ENCODE measurements at places on chromosomes 7 and 10. TPM values are rescaled to one million over a fixed set of nuclear protein-coding genes. Genes with fewer than 3 reads are reported as not detected.

Gene MNX1
- total RNA-seq: 0.74 TPM

Gene NKX1-2
- not detected for total RNA-seq

Gene GBF1
- total RNA-seq: 40.3 TPM

Gene SPDYE6
- total RNA-seq: not detected

Gene SPDYE16
- 0.18 TPM for total RNA-seq

Gene TUBAL3
- not detected for total RNA-seq

Gene TBX20
- total RNA-seq: 0.65 TPM

Gene C10orf120
- not detected for total RNA-seq

Gene DOCK1
- total RNA-seq: 44.8 TPM

Gene C10orf90
- not detected for total RNA-seq

Gene UNC5B
- 22.2 TPM for total RNA-seq

Gene NEUROD6
- total RNA-seq: not detected

- no peak overlapping the region for H3K4me3 ChIP-seq
- no peak for DNase-seq
- H3K36me3 ChIP-seq: no peaks in the 10 kb centered on the region
- H3K27ac ChIP-seq: no peak overlapping the region
These were observed 824 bp downstream of the LRIT2 start for GRCh38 chr10:84224411-84225028.

- no peaks in the 10 kb centered on the region for H3K4me1 ChIP-seq
- no peak for DNase-seq
- no peaks in the 10 kb centered on the region for H3K27me3 ChIP-seq
- H3K36me3 ChIP-seq: no peaks in the 10 kb centered on the region
- H3K27ac ChIP-seq: no peak overlapping the region
These were observed 242.1 kb upstream of the C7orf33 start for GRCh38 chr7:148348466-148348865.

DNA sequence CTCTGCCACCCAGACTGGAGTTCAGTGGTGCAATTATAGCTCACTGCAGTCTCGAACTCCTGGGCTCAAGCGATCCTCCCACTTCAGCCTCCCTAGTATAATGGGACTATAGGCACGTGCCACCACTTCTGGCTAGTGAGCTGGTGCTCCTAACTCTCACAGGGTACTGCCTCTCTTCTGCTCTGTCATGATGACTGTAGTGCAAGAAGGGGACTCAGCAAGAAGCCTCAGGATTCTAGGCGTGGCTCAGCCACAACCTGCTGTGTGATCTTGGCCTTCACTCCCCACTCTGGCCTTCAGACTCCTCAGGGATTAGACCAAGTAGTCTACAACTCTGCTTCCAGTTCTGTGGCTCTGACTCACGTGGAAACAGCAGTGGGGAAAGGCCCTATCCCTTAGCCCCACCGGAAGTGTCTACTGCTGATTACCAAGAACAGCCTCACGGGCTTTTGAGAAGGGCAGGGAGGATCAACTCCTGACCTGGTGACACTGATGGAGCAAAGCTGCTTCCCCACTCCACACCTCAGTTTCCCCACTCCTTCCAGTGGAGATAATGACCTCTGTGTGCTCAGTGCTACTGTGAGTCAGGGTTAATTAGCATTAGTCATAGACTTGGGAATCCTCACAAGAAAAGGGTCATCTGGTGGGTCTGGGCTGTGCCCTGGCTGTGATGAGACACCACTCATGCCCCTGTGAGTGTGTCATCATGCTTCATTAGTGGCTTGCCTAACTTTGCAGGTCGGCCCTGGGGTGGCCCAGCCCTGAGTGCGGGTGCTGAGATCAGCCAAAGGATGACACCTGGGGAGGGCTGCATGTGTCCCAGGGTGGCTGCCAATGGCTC is 41.1 kb downstream of the ZC3HC1 start:
- H3K36me3 ChIP-seq: no peaks in the 10 kb centered on the region
- DNase-seq: no peak
- H3K27ac ChIP-seq: no peak overlapping the region
- no peak overlapping the region for H3K4me3 ChIP-seq
- H3K4me1 ChIP-seq: peaks cover 8% of the 10 kb centered on the region
- no peaks in the 10 kb centered on the region for H3K27me3 ChIP-seq

GRCh38 chr7:120060281-120060680 is 212.7 kb upstream of the KCND2 start:
- no peaks in the 10 kb centered on the region for H3K4me1 ChIP-seq
- H3K36me3 ChIP-seq: no peaks in the 10 kb centered on the region
- no peak overlapping the region for H3K27ac ChIP-seq
- DNase-seq: no peak

DNA sequence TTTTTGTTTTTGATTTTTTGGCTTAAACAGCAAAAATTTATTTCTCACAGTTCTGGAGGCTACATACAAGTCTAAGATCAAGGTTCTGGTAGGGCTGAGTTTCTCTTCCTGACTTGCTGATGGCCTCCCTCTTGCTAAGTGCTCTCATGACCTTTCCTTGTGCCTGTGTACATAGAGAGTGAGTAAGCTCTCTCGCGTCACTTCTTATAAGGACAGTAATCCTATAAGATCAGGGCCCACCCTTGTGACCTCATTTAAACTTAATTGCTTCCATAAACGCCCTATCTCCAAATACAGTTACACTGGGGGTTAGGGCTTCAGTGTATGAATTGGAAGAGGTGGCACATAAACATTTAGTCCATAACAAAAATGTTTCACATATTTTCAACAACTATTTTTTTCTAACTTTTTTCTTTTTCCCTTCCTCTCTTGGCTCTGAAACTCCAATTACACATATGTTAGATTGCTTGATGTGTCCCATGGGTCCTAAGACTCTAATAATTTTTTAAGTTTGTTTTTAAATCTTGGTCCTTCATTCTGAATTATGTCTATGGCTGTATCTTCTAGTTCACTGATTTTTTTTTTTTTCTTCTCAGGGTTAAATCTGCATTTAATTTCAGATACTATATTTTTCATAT is 149.8 kb downstream of the HBP1 start:
- H3K27me3 ChIP-seq: no peaks in the 10 kb centered on the region
- peaks cover 11% of the 10 kb centered on the region for H3K4me1 ChIP-seq
- DNase-seq: no peak
- H3K27ac ChIP-seq: no peak overlapping the region
- H3K4me3 ChIP-seq: no peak overlapping the region

DNA sequence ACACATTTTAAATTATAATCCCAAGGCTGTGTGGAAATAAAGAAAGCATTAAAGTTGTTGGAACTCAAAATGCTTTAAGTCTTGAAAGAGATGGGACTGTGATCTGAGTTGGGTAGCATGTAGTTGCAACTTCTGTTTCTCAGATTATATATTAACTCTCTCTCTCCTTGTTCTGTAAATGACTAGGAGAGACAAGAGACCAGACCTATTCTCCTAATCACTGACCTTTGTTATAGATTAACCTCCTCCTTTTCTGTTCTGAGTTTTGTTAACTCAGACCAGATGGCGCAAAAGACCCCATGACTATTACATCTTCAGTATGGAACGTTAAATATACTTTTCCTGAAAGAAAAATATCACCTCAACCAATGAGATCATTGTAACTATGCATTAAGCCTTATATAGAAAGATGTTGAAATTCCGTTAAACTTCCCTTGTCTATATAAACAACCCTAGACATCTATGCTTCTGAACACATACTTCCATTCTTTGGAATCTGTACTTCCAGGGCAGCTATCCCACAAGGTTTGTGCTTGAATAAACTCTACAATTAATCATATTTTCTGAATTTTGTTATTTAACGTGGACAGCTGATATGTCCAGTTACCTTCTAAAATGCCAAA is 143.5 kb upstream of the TRIM24 start:
- no peak overlapping the region for H3K27ac ChIP-seq
- no peak overlapping the region for H3K4me3 ChIP-seq
- H3K4me1 ChIP-seq: no peaks in the 10 kb centered on the region
- no peaks in the 10 kb centered on the region for H3K27me3 ChIP-seq
- no peaks in the 10 kb centered on the region for H3K36me3 ChIP-seq

GRCh38 chr7:52695973-52696595 is 339.3 kb upstream of the POM121L12 start:
- no peak overlapping the region for H3K27ac ChIP-seq
- no peaks in the 10 kb centered on the region for H3K36me3 ChIP-seq
- no peaks in the 10 kb centered on the region for H3K4me1 ChIP-seq
- no peak overlapping the region for H3K4me3 ChIP-seq

DNA sequence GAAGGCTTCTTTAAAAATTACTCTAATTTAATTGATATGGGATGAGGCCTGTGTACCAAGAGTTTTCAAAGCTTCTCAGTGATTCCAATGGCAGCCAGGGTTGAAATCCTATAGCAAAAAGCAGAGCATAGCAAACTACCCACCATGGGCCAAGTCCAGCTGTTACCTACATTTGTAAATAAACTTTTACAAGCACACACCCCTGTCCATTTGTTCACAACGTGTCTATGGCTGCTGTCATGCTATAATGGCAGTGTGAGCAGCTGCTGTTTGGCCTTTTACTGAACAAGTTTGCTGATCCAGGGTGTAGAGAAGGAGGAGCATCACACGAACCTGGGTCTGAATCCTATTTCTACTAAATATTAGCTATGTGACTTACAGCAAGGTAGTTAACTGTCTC is 50.0 kb downstream of the NPY start:
- no peaks in the 10 kb centered on the region for H3K27me3 ChIP-seq
- H3K4me1 ChIP-seq: no peaks in the 10 kb centered on the region
- DNase-seq: no peak
- no peak overlapping the region for H3K27ac ChIP-seq
- H3K4me3 ChIP-seq: no peak overlapping the region
- no peaks in the 10 kb centered on the region for H3K36me3 ChIP-seq

DNA sequence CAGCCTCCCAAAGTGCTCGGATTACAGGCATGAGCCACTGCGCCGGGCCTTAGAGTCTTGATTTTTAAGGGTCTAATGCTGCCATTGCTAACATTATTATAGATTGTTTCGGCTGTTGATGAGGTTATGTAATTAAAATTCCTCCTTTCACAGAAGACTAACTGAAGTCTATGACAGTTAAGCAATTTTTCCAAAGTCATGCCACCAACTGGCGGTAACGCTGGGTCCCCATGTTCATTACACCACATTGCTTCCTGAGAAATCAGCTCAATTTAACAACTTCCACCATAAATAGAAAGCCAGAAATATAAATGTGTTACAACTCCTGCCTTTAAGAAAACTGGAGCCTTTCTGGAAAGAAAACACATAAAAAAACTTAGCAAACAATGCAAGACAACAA is 3.5 kb downstream of the ERLIN1 start:
- H3K4me3 ChIP-seq: no peak overlapping the region
- peaks cover 30% of the 10 kb centered on the region for H3K36me3 ChIP-seq
- no peaks in the 10 kb centered on the region for H3K27me3 ChIP-seq
- DNase-seq: no peak

- no peaks in the 10 kb centered on the region for H3K4me1 ChIP-seq
- H3K36me3 ChIP-seq: no peaks in the 10 kb centered on the region
- no peaks in the 10 kb centered on the region for H3K27me3 ChIP-seq
- H3K4me3 ChIP-seq: no peak overlapping the region
- H3K27ac ChIP-seq: no peak overlapping the region
- no peak for DNase-seq
These were observed 15.8 kb downstream of the TSPAN12 start for GRCh38 chr7:120842121-120842621.

DNA sequence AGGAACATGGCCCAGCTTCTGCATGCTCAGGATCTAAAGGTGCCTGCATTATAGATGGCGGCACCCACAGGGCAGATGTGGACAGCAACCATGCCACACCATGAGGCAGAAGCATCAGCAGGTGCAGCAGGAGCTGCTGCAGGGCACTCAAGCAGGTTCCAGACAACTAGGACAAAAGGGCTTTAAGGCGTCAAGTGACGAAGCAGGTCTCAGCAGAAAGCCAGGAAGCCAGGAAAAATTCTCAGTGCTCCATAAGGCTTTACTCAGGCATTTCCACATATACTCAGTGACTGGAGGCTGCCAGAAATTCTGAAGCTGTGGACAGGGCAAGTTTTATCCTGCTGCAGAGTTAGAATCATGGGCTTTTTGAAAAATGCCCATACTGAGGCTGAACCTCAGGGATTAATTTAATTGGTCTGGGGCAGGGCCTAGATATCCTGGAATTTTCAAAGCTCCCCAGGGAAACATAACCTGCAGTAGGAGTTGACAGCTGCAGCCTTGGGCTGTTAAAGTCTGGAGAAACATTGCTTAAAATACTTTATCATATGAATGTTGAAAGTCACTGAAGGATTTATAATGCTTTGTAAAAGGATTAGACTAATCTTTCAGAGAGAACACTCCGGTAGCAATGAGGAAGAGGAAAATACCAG is 68.1 kb upstream of the RNF148 start:
- no peak overlapping the region for H3K4me3 ChIP-seq
- no peaks in the 10 kb centered on the region for H3K36me3 ChIP-seq
- no peaks in the 10 kb centered on the region for H3K27me3 ChIP-seq
- DNase-seq: no peak

- H3K36me3 ChIP-seq: no peaks in the 10 kb centered on the region
- H3K27ac ChIP-seq: no peak overlapping the region
- no peak for DNase-seq
- H3K4me1 ChIP-seq: peaks cover 12% of the 10 kb centered on the region
These were observed 338 bp downstream of the SDK1 start for GRCh38 chr7:3301449-3301731.

DNA sequence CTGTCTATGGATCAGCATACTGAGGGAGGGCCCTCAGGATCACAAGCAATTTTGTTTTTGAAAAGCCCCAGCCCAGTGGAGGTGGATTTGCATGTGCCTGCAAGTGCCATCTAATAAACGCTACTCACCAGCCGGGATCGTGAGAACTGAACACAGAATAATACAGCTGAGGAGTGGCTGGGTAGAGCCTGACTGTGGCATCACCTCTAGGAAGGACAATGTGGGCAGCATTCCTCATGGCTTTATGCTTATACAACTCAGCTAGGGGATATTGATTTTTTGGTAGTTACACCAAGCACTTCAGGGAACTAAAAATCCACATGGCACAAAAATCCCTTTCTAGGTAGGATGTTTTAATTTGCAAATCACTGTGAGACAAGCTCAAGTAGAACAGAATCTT is 72.7 kb upstream of the PALS2 start:
- no peaks in the 10 kb centered on the region for H3K27me3 ChIP-seq
- H3K4me1 ChIP-seq: no peaks in the 10 kb centered on the region
- H3K27ac ChIP-seq: no peak overlapping the region

DNA sequence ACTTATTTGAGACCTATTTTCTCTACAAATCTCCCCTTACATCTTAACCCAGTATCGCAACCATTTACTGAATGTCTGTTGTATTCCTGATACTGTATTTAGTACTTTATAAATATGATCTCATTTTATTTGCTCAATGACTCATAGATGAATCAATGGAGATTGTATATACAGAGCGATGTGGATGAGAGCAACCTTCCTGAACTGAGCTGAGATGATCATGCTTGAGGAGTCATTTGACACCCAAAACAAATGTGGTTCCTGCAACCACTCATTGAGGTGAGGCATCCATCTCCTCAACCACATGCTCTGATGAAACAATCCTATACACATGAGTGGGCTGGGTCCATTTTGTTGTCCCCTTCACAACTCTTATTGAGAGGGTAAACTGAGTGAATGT is 250.0 kb downstream of the CDC14C start:
- DNase-seq: no peak
- no peaks in the 10 kb centered on the region for H3K36me3 ChIP-seq
- H3K27ac ChIP-seq: no peak overlapping the region
- H3K4me3 ChIP-seq: no peak overlapping the region
- no peaks in the 10 kb centered on the region for H3K4me1 ChIP-seq

All from lower lobe of right lung (tissue), 2 donors.